ENCODE measurements at places on chromosomes 7 and 10.

GRCh38 chr10:71323407-71323806, 4.3 kb downstream of the SLC29A3 start:
- DNase-seq, result peak; percentile 32

- DNase-seq, result no peak
Measured at GRCh38 chr10:130064783-130065182, 45.8 kb downstream of the C10orf143 start.

DNA sequence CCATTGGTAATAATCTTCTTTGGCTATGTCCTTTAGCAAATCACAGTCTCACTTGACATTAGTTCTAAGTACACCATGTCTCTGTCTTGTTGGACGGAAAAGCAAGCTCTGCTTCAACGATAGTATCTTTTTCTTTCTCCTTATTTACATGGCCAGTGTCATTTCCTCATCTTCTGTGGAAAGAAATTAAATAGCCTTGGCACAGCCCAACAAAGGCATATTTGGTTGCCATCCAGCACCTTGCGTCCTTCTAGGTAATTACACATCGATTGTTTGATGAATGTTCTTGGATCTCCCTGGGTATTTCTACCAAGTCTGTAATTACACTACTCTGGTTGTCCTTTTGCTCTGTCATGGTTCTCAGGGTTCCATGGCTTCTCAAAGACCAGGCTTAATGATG, 183.1 kb downstream of the CHN2 start:
- DNase-seq, result no peak

DNA sequence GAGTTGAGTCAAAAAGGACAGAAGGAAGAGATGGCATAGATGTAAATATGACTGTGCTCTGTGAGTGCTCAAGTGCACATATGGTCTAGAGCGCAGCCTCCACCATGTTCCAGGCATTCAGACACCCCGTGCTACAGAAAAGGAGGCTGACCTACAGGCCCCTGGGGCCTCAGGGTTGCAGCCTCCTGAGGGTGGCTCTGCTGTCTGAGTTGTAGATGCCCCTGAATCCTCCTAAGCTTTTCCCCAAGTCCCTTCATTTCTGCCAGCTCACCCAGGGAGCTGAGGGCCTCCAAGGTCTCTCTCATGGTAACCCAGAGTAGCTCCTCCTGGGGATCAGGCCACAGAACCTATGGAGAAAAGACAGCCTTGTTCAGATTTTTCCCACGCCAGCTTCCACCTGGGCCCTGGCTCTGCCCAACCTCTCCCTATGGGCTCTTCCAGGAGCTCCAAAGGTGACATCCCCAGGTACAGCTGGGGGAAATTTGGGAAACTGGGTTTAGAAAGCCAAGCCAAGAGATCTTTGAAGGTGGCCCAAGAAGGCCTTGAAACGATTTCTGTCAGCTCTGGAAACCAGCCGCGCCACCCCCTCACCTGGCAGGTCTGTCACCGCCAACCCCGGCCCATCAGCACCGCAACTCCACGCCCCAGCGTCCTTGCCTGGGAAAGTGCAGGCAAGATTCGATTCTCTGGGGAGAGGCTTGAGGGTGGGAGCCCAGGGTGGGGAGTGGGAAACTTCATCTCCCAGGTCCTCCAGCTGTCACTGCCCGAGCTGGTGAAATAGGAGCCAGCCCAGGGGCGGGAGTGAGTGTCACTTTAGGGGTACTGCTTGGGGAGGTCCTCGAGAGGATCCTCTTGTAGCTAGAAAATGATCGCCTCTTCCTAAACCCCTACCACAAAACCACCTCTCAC, 2.4 kb downstream of the ZNF467 start:
- no peak for DNase-seq

DNA sequence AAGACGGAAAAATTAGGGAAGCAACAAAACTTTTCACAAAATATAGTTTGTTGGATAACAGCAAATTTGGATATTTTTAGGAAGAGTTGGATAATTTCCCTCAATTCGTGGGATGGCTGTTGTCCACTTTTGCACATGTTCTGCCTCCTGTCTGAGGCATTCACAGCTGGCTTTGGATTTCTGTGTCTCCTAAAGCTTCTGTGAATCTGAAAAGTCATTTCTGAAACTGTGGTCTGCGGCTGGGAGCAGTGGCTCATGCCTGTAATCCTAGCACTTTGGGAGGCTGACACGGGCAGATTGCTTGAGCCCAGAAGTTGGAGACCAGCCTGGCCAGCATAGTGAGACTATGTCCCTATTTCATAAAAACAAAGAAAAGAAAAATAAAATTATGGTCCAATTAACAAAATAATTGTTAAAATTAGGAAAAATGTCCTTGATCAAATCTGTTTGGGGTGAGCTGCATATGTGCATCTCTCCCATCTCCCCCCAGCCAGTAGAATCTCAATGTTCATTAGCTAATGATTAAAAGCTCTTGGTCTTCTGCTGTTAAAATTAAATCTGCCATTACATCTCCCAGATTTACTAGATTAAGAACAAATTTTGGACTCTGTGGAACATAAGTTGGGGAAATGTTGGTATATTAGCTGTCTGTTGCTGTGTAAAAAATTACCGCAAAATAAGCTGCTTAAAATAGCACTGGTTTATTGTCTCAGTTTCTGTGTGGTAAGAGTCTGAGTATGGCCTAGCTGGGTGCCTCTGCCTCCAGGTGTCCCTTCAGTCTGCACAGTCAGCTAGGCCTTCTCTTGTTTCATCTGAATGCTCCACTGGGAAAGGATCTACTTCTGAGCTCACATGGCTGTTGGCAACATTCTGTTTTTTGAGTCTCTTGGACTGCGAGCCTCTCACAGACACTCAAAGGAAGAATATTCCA, 332.0 kb upstream of the FZD1 start:
- DNase-seq, result no peak

DNA sequence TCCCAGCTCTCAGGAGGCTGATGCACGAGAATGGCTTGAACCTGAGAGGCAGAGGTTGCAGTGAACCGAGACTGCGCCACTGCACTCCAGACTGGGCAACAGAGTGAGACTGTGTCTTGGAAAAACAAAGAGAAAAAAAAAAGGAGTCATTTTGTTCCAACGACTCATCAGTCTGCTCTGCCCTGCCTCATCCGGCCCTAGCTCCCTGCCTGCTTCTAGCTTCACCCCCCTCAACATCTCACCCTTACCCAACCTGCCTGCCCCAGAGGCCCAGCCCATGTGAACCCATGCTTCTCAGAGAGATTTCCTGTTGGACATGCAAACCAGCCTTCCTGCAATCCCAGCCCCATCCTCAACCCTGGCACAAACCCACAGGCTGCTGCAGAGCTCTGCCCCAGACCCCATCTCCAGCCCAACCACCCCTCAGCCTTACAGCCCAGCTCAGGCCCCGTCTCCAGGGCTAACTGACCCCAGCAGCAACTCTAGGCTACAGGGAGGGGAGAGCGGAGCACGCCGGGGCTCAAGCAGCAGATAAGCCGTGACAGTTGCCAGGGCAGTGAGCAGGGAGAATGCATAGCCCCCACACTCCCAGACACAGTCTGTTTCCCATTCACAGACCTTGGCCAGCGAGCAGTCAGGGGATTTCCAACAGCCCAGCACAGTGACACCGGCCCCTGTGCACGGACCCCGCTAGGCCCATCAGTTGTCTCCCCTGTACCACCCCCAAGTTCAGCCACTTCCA, 86.0 kb upstream of the KCTD7 start:
- no peak for DNase-seq

DNA sequence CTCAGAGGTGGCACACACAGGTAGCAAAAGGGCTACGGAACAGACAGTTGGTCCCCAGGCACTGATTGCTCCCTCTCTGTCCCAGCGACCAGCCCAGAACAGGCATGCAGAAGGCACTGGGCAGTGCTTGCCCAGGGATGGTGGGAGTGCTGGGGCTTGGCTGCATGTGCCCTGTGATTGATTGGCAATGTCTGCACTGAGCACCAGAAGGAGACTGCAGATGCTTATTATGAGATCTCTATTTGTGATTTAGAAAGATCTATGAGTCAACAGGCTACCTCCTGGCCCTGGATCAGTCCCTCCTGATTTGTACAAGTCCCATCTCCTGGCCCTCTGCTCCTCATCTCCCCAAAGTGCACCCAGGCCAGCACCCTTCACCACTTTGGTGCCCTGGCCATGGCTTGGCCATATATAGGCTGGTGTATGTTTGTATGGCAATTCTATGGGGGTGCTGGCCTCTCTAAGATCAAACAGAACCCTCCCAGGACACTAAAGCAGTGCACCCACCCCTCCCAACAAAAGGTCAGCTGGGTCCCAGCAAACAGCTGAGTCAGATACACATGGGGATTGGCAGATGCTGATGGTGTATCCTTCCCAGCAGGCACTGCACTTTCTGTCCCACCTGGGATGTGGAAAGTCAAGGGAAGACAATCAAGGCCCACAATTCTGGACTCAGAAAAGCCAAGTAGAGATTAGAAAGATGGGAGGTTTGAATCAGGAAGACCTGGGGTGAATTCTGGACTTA, 30.9 kb downstream of the CAMK2B start:
- DNase-seq, result no peak

DNA sequence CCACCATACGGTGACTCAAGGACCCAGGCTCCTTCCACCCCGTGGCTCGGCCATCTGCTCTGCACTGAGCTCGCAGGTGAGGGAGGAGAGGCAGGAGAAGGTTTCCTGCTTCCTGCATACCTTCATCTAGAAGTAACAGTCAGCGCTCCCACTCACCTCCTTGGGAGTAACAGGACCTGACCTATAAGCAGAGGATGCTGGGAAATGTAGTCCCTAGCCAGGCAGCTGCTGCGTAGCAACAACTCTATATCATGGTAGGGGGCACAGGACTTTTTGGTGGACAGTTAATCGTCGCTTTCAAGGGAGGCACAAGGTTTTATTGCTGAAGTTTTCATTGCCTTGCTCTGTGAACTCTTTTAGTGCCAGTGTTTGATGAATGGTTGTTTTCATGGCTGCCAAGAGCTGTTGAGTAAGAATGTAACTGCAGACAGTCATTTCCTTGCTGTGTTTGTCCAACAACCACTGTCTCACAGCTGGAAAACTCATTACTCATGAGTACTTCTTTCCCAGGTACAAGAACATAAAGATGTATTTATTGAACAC, 10.2 kb upstream of the ZFYVE27 start:
- no peak for DNase-seq

- no peak for DNase-seq
Measured at GRCh38 chr10:29559996-29560395, 74.8 kb downstream of the SVIL start.

- DNase-seq, result no peak
Measured at GRCh38 chr10:101761226-101761625, 14.7 kb downstream of the FGF8 start.

DNA sequence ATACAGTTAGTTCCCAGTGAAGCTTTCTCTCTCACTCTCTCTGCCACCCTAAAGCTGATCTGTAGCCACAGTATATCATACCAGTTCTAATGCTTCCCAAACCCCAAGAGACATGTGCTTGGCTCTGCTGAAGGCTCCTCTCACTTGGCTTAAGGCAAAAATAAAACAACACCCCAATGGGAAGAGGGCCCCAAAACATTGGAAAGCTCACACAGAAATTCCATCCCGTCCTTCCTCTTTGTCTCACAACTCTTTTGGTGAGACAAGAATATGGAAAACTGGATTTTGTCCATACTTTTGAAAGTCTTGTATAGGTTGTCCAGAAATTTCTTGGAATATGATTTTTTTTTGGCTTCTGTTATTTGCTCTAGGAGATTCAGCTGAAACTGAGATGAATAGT, 56.1 kb upstream of the WNT16 start:
- no peak for DNase-seq

DNA sequence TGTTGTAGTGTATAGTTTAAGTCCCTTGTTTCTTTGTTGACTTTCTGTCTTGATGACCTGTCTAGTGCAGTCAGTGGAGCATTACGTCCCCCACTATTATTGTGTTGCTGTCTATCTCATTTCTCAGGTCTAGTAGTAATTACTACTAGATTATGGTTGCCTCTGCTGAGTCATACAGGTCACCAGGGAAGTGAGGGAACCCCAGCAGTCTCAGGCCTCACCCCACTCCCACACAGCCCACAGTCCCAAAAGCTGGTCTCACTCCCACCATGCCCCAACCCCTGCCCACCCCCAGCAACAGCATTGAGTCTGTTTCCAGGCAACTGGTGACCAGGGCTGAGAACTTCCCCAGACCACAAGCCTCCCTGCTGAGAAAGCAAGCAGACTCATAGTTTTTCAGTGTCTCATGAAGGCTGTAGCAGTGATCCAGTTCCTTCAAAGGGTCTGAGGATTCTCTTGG, 88.0 kb downstream of the PLXDC2 start:
- DNase-seq, result no peak

DNA sequence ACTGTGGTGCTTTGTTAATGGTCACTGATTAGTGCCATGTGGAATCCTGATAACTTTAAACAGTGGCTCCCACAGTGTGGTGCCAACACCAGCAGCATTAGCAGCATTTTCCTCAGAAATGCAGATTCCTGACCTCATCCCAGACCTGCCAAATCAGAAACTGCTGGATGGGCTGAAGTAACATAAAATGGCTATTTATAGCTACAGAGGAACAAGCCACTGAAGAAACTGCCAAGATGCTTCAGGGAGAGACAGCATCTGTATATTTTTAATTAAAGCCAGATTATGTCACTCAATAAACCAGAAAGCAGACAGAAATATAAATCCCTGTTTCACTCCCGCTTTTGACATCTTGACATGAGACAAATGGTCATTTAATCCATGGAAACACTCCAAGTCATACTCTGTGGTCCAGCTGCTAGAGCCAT, 178.5 kb downstream of the AMPH start:
- DNase-seq, result no peak

GRCh38 chr10:61883371-61884025, 18.0 kb upstream of the ARID5B start:
- no peak for DNase-seq

- no peak for DNase-seq
Measured at GRCh38 chr7:70529914-70530585, 601.9 kb upstream of the GALNT17 start.

DNA sequence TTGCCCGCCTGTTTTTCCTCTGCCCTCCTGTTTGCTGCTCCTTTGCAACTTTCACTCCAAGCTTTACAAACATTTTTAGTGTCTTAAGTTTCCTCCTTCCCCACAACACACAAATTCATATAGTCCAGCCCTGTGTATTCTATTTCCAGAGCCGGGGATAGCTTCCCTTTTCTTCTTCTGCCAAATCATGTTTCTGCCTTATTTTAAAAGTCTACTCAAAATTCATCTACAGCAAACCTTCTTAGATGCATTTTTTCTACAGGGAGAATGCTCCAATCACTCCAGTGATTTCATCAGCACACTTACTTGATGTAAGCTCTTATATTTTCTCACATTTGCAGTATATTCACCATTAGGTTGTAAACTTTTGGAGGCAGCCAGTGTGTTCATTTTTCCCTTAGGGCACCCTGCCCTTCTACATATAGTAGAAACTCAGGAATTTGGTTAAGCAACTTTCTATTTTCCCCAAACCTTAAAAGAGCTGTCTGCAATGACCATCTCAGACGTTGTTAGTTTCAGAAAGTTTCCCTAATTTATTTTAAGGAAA, 12.4 kb upstream of the ACTA2 start:
- no peak for DNase-seq

GRCh38 chr7:139457153-139457946, 26.1 kb downstream of the KLRG2 start:
- no peak for DNase-seq
